ENCODE measurements at places on chromosomes 1 and 21. TPM values are rescaled to one million over a fixed set of nuclear protein-coding genes. Genes with fewer than 3 reads are reported as not detected.

The PDE4B gene
- 34.7 TPM for total RNA-seq

The PLA2G2C gene
- 0.44 TPM for total RNA-seq

The C1orf74 gene
- total RNA-seq, result 3.9 TPM

The RHEX gene
- total RNA-seq, result not detected

The DSCAM gene
- not detected for total RNA-seq

The PDE9A gene
- 7.5 TPM for total RNA-seq

- no peaks in the 10 kb centered on the region for H3K27me3 ChIP-seq
- no peaks in the 10 kb centered on the region for H3K36me3 ChIP-seq
- no peak for DNase-seq
- no peak overlapping the region for H3K4me3 ChIP-seq
- H3K4me1 ChIP-seq, result no peaks in the 10 kb centered on the region
Observed at GRCh38 chr1:220342853-220343252, 70.6 kb upstream of the RAB3GAP2 start.

DNA sequence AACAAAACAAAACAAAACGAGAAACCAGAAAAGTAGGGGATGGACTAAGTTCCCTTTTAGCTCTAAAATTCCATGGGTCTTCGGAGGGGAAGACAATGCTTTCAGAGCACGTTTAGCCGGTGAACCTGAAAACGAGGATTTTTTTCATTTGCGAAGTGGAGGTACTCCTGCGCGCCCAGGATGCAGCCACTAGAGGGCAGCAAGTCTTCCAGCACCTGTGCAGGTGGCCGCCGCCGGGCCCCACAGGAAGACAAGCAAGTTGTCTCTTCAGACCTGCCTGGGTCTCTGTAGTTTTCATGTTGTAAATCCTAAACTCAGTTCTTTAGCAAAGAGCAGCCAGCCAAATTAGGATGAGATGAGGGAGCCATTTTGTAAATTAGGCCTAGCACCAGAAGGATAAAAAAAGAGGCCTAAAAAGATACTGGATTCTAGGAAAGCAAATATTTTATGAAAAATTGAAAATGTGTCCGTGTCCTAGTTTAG is 17.7 kb upstream of the SNX27 start:
- H3K36me3 ChIP-seq, result no peaks in the 10 kb centered on the region
- H3K27ac ChIP-seq, result no peak overlapping the region
- peaks cover 9% of the 10 kb centered on the region for H3K4me1 ChIP-seq
- peak overlapping the region; percentile 46 for H3K4me3 ChIP-seq
- peaks cover 3% of the 10 kb centered on the region for H3K27me3 ChIP-seq
- peak; percentile 91 for DNase-seq

DNA sequence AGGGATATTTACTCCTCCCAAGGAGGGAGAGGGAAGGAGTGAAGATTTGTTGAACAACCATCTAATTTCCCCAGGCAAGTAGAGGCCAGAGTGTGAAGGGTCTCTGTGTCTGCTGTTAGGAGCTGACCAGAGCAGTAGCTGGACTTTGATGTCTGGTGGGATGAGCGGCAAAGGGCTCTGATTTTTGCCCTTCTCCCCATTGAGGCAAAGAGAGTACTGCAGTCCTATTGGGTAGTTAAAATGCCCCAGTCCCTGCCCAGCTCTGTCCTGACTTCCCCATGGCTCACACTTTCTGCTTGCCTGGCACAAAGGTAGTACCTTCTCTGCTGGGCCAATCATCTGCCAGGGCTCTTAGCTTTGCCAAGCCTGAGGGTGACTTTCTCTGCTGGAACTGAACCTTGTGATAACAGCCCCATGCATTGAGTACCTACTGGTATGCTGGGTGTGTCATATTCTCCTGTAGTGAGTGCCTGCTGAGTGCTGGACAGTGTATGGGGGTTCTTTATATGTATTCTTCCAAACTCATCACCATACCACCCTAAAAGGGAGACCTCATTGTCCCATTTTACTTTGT is 64.0 kb upstream of the SELENON start:
- H3K27me3 ChIP-seq, result no peaks in the 10 kb centered on the region
- H3K36me3 ChIP-seq, result no peaks in the 10 kb centered on the region
- no peak for DNase-seq
- H3K4me1 ChIP-seq, result peaks cover 9% of the 10 kb centered on the region

All from activated CD4-positive, alpha-beta memory T cell treated with anti-CD3 and anti-CD28 coated beads for 36 hours (primary cell).